ENCODE measurements at places on chromosomes 16 and 17.

- no peak for DNase-seq
Observed at GRCh38 chr17:66076546-66077190, 115.3 kb downstream of the CEP112 start.

- DNase-seq: no peak
Observed at GRCh38 chr16:75264999-75265910, 13.8 kb upstream of the BCAR1 start.

DNA sequence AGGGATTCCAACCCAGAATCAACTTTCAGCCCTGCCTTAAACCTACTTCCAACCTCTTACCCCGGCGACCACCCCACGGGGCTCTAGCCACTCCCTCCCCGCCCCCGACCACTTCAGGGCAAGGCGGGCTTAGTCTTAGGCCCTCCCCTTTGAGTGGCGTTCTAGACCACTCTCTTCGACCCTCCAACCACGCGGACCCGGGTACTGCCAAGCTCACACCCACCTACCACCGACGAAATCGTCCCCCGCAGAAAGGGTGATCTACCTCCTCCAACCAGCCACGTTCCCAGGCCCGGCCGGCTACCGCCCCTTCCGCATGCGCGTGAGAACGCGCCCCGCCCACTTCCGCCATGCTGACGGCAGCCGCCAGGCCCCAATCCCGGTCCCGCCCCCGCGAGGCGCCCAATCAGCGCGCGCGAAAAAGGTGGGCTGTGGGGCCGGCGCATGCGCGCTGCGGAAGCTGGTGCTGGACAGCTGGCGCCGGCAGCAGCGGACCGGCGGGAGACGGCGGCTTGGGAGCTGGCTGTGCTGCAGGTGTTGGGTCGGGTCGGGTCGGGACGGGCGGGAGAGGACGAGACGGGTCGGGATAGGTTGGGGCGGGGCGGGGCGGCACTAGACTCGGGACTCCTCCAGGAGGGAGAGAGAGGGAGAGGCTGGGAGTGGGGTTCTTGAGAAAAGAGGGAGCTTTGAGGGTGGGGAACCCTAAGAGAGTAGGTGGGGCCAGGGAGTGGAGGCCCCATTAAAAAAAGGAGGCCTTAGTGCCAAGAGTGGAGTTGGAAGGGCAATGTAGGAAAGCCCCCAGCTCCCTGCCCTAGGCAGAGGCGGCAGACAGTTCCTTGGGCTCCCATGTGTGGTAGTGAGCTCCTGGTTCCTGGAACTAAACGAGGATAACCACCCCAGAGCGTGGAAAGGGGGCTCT lies at the start of gene NAT9:
Gene NAT9, minus strand, starts transcription at position 302 of the 919 bp plus-strand sequence. CDS start 647 bp downstream, outside the sequence.
- DNase-seq: peak; percentile 100

GRCh38 chr16:87086575-87086974 lies 230.6 kb downstream of the C16orf95 start:
- no peak for DNase-seq

GRCh38 chr17:50051606-50052005 lies 4.3 kb upstream of the ITGA3 start:
- no peak for DNase-seq

GRCh38 chr16:49589544-49590031 lies 216.0 kb downstream of the C16orf78 start:
- DNase-seq: no peak

DNA sequence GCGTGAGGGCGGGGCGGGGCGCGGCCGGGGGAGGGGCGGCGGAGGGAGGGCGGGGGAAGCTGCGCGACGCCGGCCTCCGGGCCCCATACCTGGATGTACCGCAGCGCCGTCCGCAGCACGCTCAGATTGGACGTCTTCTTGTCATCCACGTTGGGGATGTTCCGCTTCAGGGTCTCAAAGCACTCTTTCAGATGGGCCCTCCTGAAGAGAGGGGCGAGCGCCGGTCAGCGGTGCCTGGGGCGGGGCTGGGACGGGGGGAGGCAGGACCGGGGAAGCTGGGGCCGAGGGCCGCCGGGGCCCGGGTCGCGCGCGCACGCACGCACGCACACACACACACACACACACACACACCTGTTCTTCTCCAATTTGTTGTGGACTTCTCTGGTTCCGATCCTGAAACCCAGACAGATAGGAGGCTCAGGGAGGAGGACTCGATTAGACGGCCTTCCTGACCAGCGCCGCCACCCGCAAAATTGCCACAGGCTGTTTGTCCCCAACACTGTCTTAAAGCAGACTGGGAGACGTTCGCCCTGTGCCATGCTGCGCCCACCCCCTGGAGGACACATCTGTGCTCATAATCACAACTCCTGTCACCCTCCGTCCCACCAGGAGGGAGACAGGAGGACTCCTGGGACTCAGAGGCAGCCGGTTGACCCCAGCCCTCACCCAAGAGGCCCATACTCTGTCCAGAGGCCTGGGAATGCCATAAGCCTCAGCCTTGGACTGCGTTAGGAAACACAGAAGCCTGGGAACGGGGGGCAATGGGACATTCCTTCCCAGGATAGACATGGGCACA lies 6.7 kb downstream of the MNT start:
- DNase-seq: no peak

DNA sequence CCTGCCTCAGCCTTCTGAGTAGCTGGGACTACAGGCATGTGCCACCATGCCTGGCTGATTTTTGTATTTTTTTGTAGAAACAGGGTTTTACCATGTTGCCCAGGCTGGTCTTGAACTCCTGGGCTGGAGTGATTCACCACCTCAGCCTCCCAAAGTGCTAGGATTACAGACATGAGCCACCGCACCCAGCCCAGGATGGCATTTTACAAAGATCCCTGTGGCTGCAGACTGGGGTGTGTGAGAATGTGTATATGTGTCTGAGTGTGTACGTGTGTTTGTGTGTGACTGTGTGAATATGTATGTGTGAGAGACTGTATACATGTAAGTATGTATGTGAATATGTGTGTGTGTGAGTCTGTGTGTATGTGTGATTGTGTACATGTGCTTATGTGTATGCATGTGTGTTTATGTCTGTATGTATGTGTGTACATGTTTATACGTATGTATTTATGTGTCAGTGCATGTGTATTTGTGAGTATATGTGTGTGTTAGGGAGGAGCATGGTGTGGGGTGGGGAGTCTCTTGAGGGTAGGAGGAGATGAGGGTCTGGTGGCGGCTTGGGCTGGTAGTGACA lies 17.0 kb downstream of the RPTOR start:
- no peak for DNase-seq

GRCh38 chr17:61402978-61403800 lies 3.5 kb downstream of the TBX2 start:
- no peak for DNase-seq

DNA sequence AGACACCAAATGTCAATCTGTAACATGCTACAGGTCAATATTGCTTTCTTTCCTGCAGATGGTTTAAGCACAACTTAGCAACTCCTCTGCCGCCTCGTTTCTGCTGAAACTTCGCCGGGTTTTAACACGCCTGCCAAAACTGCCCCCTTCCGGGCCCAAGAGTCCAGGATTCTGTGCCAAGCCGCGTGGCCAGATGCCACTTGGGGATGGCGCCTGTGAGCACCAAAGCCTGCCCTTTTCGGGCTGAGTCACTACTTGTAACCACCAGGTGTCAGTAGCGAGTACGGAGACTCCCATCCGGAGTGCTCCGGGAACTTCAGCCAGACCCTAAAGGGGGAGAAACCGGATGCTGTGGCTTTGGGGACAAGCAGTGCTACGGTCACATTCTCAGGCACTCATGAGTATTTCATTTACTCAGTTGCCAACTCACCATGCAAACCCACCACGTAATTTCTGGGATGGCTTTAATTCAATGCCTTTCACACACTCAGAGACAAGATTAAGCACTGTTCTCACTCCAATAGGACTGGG lies 7.8 kb downstream of the PMP22 start:
- peak; percentile 52 for DNase-seq

DNA sequence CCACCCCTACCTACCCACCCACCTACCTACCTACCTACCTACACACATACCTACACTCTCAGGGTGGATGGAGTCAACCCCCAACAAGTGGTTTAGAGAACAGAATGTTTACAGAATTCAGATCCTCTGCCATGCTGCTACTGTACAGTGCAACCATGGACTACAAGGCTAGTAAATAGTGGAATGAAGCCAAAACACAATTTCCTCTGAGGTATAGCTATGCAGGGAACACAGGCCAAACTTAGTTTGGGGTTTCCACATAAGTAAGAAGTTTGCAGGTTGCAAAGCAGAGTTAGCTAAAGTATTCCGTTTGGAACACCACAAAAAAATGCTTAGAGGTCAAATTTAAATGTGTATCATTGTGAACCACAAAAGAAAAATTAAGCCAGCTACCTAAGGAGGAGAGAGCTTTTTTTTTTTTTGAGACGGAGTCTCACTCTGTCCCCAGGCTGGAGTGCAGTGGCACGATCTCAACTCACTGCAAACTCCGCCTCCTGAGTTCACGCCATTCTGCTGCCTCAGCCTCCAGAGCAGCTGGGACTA lies 2.7 kb upstream of the AP1G1 start:
- DNase-seq: no peak

DNA sequence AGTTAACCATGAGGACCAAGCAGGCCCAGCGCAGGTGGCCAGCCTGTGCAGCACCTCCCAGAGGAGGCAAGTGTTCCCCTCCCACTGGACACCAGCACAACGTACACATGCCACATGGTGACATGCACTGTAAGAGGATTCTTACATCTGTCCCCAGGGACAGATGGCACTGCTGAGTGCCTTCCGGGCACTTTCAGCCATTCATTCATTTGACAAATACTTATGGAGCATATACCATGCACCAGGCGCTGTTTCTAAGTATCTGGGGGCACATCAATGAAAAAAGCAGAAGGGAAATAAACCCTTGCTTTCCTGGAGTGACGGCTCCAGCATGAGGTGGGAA lies 79.6 kb downstream of the GAS7 start:
- no peak for DNase-seq

DNA sequence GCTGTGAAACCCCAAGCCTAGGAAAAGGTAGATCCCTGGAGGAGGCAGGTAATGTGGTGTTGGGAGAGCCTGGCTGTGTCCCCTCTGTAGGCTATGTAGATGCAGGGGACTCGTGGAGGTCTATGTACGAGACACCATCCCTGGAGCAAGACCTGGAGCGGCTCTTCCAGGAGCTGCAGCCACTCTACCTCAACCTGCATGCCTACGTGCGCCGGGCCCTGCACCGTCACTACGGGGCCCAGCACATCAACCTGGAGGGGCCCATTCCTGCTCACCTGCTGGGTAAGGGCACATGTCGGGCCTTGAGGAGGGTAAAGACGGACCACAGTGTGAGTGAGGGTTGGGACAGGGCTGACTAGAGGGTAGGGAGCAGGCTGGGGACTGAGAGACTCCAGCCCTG lies 12.0 kb downstream of the ACE start:
- DNase-seq: no peak

- peak; percentile 78 for DNase-seq
Observed at GRCh38 chr16:89721546-89722391, 432 bp downstream of the ZNF276 start.

- no peak for DNase-seq
Observed at GRCh38 chr16:8554881-8555280, 35.4 kb downstream of the TMEM114 start.

DNA sequence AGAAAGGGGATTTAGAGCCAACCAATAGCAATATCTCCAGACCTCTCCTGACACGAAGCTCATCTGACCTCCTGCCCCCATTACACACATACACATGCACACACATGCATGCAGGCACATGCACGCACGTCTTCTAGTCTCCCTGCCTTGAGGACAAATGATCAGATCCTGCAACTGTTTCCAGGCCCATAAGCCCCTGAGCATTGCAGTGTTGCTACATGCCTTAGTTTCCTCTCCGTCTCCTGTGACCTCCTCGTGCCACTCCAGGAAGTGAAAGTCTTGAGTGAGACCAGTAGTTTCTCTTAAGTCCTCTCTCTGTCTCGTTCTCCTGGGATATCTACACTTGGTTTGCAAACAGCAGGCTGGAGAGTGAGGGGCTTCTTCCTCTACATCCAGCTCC lies 8.2 kb downstream of the CIITA start:
- DNase-seq: no peak

GRCh38 chr16:85573045-85573695 lies 40.0 kb upstream of the GSE1 start:
- DNase-seq: no peak

DNA sequence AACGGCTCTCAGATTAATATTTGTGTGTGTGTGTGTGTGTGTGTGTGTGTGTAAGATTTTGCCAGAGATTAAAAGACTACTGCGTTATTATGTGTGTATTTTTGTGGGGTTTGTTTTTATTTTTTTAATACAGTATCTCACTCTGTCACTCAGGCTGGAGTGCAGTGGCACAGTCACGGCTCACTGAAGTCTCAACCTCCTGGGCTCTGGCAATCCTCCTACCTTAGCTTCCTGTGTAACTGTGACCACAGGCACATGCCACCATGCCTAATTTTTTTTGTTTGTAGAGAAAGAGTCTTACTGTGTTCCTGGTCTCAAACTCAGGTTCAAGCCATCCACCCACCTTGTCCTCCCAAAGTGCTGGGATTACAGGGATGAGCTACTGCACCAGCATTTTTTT lies 87.2 kb downstream of the CYB561 start:
- no peak for DNase-seq

GRCh38 chr17:16877099-16877498 lies 94.8 kb downstream of the TNFRSF13B start:
- DNase-seq: no peak

DNA sequence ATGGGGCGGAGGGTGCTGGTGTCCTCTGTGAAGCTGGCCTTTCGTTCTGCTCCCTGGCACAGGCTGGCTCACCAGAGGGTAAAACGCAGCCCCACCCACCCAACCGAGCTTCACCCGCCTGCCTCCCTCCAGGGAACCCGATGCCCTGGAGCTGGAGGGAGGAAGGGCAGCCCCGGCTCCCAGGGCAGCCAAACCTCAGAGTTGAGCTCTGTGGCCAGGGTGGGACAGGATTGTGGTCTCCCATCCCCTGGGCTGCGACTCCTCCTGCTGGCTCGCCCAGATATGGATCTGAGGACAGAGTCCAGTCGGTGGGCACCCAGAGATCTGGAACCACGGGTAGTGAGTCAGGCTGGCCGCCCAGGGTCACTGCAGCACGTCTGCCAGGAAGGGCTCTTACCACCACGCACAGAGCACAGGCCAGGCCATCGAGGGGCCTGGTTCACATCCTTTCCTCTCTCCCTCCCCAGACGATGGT lies 42.6 kb upstream of the CHMP6 start:
- no peak for DNase-seq

DNA sequence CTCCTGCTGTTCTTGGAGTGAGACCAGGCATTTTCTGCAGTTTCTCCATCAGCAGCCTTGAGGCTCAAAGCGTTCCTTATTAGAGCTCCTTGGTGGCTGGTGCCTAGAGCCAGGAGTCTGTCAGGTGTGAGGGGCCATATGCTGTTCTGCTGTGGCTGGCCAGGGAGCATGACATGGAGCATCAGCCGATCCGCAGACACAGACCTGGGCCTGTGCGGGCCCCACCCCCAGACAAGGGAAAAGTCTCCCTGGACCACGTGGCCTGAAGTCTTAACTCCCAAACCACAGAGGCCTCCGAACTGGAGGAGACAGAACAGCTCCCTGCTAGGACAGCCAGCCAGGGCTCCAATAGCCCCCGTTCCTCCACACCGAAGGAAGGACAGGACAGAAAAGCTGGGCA lies 162.7 kb upstream of the CIBAR2 start:
- DNase-seq: no peak

Data from stimulated activated CD8-positive, alpha-beta memory T cell treated with anti-CD3 and anti-CD28 coated beads, Interleukin-2, amount 100 ng/mL, for 48 hours (primary cell).